ENCODE measurements at places on chromosomes 2 and 18.

DNA sequence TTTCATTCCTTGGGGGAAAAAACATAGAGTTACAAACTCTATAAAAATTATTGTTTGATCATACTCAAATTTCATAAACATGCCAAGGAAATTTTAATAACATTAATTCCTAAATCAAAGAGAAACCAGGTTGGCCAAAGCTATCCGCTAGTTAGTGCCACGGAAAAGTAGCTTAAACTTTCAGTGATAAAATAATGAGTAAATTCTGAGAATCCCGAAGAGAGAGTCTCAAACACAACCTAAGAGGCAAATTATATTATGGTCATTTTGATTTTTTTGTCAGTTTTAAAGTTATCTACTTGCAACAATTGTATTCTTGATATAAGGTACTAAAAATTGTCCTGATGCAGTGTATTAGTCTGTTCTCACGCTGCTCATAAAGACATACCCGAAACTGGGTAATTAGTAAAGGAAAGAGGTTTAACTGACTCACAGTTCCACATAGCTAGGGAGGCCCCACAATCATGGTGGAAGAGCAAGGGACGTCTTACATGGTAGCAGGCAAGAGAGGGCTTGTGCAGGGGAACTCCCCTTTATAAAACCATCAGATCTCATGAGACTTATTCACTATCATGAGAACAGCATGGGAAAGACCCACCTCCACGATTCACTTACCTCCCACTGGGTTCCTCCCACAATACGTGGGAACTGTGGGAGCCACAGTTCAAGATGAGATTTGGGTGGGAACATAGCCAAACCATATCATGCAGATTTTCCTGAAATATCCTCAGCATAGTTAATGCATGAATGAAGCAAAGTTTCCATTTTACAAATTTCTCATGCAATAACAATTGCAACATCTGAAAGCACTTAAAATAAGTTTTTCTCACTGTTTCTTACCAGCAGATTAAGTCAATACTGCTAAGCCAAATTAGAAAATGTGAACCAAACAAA lies 205.9 kb upstream of the STK17B start:
- no peaks in the 10 kb centered on the region for H3K4me1 ChIP-seq
- DNase-seq, result no peak
- H3K27ac ChIP-seq, result no peak overlapping the region
- H3K27me3 ChIP-seq, result peaks cover 4% of the 10 kb centered on the region
- no peaks in the 10 kb centered on the region for H3K36me3 ChIP-seq
- H3K4me3 ChIP-seq, result no peak overlapping the region

DNA sequence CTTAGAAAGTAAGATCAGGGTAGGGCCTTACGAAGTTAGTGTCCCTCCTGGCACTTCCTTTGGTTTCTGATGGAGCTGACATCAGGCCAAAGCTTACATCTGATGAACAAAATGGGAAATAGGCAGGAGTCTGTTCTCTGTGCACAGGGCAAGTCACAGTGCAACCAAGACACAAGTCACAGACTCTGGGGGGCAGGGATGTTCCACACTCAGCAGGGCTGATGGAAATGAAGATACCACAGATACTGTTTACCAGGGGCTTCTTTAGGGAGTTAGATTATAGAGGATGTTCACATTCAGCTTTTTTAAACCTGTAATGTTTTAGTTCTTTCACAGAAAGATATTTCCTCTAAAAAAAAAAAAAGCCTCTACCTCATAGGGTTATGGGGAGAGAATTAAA lies 106.2 kb upstream of the EPC2 start:
- no peaks in the 10 kb centered on the region for H3K27me3 ChIP-seq
- H3K36me3 ChIP-seq, result no peaks in the 10 kb centered on the region
- no peak for DNase-seq
- peak overlapping the region; percentile 33 for H3K4me3 ChIP-seq

- H3K27me3 ChIP-seq, result peaks cover 13% of the 10 kb centered on the region
- no peak overlapping the region for H3K4me3 ChIP-seq
- no peaks in the 10 kb centered on the region for H3K4me1 ChIP-seq
- no peak overlapping the region for H3K27ac ChIP-seq
- DNase-seq, result no peak
Observed at GRCh38 chr2:29382486-29382885, 267.3 kb downstream of the CLIP4 start.

DNA sequence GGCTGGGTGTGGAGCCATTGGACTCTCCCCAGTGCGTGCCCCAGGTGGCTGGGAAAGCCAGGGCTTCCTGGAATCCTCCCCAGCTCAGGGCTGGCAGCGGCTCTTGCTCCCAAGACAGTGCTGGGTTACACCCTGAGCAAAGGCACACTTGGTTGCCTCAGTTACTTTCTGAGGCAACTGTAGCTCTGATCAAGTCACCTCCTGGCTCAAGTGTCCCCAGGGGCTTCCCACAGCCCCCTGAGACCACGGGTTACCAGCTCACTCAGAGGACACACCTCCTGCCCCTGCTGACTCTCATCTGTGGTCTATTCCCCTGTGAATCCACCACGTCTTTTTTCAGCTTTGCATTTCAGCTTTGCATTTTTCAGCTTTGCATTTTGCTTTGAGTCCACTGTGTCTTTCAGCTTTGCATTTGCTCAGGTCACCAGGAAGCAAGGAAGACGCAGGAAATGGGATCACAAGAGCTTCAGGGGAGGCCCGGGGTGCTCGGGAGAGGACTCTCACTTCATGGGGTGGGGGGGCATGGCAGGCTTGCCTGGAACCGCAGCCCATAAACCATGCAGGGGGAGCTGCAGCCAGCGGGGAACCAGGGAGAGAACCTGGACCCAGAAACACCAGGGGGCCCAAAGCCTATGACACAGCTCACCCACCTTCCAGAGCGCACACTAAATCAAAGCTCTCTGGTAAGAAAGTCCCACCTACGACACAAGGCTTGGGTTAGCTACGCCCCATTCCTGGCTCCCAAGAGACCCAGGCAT lies 138.0 kb upstream of the ASB18 start:
- H3K4me1 ChIP-seq, result no peaks in the 10 kb centered on the region
- no peaks in the 10 kb centered on the region for H3K27me3 ChIP-seq
- no peak for DNase-seq

- peak overlapping the region; percentile 74 for H3K27ac ChIP-seq
- H3K36me3 ChIP-seq, result peaks cover 67% of the 10 kb centered on the region
- no peak overlapping the region for H3K4me3 ChIP-seq
- no peaks in the 10 kb centered on the region for H3K27me3 ChIP-seq
- H3K4me1 ChIP-seq, result peaks cover 26% of the 10 kb centered on the region
Observed at GRCh38 chr2:42298996-42299754, 61.8 kb downstream of the COX7A2L start.

GRCh38 chr2:204274429-204274828 lies 270.8 kb upstream of the PARD3B start:
- H3K27ac ChIP-seq, result no peak overlapping the region
- peaks cover 13% of the 10 kb centered on the region for H3K27me3 ChIP-seq
- H3K36me3 ChIP-seq, result no peaks in the 10 kb centered on the region

DNA sequence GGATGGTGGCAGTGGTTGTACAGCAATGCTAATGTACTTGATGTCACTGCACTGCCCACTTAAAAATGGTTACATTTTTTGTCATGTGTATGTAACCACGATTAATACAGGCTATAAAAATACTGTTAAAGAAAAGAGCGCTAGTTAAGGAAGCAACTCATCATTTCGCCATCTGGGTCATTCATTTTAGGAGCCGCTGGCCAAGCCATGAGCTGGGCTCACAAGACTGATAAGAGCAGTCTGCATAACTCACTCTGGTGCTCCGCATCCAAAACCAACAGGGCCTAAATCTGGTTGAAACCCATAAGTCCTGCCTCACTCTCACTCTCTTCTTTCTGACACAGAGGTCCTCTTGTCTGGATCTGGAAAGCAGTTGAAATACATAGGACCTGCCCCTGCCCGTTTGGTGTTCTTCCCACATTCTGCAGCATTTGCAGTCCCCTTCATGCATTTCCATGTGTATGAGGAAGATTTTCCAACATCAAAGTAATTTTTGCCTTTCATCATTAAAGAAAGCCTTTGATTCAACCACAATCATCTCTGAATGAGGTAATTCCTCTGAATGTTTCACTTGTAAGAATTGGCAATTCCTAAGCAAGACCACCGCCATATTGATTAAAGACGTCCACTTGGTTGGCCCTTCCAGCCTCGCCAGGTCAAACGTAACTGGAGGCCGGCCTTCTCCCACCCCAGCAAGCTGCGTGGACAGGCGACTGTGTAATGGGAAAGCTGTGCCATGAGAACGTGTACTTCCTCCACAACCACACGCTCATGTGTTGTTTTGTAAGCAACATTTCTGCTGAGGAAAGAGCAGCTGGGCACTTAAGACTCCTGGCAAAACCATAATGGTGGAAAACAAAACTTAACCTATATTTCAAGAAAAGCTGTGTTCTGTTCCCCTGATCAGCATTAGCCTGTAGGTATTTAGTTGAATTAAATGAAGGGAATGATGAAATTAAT lies 112.2 kb downstream of the VAPA start:
- no peak for DNase-seq
- H3K4me1 ChIP-seq, result no peaks in the 10 kb centered on the region
- no peak overlapping the region for H3K27ac ChIP-seq
- H3K27me3 ChIP-seq, result no peaks in the 10 kb centered on the region

- no peaks in the 10 kb centered on the region for H3K4me1 ChIP-seq
- H3K36me3 ChIP-seq, result peaks cover 5% of the 10 kb centered on the region
- H3K27me3 ChIP-seq, result no peaks in the 10 kb centered on the region
Observed at GRCh38 chr2:168397629-168398028, 58.4 kb upstream of the CERS6 start.

DNA sequence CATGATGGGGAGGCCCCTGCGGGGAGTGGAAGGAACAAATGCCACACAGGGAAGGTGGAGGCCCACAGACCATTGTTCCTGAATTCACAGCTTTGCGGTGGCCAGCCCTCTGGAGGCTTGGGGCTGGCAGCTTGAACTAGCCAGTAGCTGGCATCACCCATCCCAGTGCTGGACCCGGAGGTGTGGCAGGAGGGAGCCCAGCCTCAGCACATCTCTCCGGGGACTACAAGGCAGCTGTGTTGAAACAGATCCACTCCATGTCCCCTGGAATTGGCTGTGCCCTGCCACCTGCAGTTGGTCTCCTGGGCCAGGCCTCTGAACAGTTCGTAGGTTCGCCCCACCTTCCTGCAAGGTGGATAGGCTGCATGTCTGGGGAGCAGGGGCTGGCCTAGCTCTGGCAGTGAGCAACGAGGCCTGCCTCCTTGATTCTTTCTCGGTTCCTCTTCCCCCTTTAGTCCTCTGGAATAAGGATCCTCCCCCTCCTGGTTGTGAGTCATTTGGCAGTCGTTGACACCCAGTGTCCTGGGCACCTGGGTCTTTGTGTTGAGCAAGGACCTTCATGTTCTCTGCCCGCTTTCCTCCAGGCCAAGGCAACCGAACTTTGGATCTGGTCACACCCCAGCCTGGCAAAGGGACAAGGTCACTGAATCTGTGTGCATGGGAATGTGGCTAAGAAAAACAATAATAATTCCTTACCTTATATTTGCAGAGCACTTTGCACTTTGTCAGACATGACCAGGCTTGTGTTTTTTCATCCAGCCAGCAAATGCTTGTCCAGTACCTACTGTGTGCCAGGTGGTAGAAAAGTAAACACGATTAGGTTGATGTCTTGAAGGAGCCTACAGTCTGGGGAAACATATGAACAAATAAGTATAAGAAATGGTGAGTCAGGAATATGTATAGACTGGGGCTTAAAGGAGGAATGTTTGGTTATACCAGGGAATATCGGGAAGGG lies 55.0 kb upstream of the MCFD2 start:
- H3K27ac ChIP-seq, result no peak overlapping the region
- no peaks in the 10 kb centered on the region for H3K27me3 ChIP-seq
- no peak overlapping the region for H3K4me3 ChIP-seq

- H3K36me3 ChIP-seq, result no peaks in the 10 kb centered on the region
- no peaks in the 10 kb centered on the region for H3K27me3 ChIP-seq
- DNase-seq, result no peak
Observed at GRCh38 chr2:170227951-170228350, 50.0 kb downstream of the MYO3B start.

DNA sequence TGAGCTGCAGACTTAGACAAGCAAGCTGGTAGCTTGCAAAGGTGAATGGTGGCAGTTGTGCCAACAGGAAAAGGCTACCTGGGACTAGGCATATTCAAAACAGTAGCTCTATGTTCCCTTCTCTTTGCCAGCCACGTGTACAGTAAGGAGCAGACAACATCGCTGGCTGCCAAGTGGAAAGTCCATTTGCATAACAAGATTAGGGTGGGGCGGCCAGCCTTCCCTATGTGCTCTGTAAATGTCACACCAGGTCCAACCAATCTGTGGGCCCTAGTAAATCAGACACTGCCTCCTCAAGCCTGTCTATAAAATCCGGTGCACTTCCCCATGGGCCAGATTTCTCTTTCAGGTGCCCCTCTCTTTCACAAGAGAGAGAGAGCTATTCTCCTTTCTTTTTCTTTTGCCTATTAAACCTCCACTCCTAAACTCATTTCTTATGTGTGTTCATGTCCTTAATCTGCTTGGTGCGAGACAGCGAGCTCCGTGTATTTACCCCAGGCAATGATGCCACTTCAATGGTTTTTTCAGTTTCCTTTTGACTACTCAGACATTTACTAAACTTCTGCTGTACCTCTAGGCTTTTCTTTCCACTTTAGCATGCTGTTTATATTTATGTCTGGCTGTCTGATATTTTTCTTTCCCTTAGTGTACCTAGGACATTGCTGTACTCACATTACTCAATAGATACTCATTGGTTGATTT lies 297.4 kb upstream of the GCFC2 start:
- DNase-seq, result no peak
- H3K27me3 ChIP-seq, result no peaks in the 10 kb centered on the region
- H3K4me1 ChIP-seq, result no peaks in the 10 kb centered on the region
- no peaks in the 10 kb centered on the region for H3K36me3 ChIP-seq
- no peak overlapping the region for H3K27ac ChIP-seq
- H3K4me3 ChIP-seq, result no peak overlapping the region

DNA sequence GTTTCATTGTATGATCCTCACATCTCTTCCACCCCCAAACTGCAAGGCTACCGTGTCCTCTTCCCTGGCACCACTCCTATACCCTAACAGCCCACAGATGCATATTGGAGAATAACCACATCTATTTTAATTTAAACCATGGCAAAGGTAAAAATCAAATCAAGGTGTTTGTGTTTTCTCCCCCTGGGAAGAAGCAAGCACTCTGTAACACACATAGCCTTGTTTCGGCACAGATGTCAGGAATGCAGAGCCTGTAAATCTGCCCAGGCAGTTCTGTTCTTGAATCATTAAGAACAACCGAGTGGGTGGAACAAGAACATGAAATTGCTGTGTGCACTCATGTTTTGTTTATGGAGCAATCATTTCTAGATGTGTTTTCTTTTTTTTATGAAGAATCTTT lies 6.8 kb upstream of the COX7A2L start:
- DNase-seq, result no peak
- no peak overlapping the region for H3K4me3 ChIP-seq
- peaks cover 12% of the 10 kb centered on the region for H3K4me1 ChIP-seq
- H3K27ac ChIP-seq, result no peak overlapping the region

DNA sequence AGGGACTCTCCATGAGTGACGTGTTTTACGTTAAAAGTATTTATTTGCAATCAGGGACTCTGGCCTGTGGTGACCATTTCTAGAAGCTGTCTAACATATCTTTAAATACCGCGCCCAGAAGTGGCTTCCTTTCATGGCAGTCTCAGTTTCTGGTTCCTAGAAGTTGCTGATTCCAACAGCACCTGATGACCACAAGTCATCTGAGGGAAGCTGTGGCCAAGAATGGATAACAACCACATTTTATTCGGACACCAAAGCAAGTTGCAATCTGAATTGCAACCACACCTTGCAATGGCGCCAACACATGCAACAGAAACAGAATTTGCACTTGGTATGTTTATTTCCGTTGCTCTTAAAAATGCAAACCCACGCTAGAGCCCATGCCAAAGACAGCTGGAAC lies 33.1 kb downstream of the MEX3C start:
- peaks cover 37% of the 10 kb centered on the region for H3K4me1 ChIP-seq
- H3K27ac ChIP-seq, result no peak overlapping the region
- no peak overlapping the region for H3K4me3 ChIP-seq
- H3K27me3 ChIP-seq, result no peaks in the 10 kb centered on the region
- no peaks in the 10 kb centered on the region for H3K36me3 ChIP-seq
- no peak for DNase-seq
